T-helper 1 cell treated with Interleukin-12 subunit alpha and Interleukin-12 subunit beta and Interleukin-4 antibody, amounts not matched to agents 30 ng/mL and 1 ng/mL, for 36 hours (primary cell): ENCODE measurements at places on chromosomes 13 and 19. TPM values are rescaled to one million over a fixed set of nuclear protein-coding genes. Genes with fewer than 3 reads are reported as not detected.

Gene LDLR
- 116 and 121 TPM in 2 replicates for total RNA-seq

Gene LGALS14
- 0.27 and 0.37 TPM in 2 replicates for total RNA-seq

Gene ZNF90
- 4.1 TPM in 2 replicates for total RNA-seq

Gene PTGER1
- 0.39 and 0.41 TPM in 2 replicates for total RNA-seq

Gene HSH2D
- 60.5 and 63.2 TPM in 2 replicates for total RNA-seq

Gene PSG11
- not detected in 2 replicates for total RNA-seq

Gene NANOS2
- not detected in 2 replicates for total RNA-seq

Gene PCDH20
- not detected in 2 replicates for total RNA-seq

Gene SYCN
- total RNA-seq: not detected in 2 replicates

Gene C1QTNF9B
- total RNA-seq: not detected in 2 replicates

Gene ZNF285
- total RNA-seq: 0.05 TPM in 1 of 2 replicates, not detected in the other

Gene CPAMD8
- 0.22 and 0.44 TPM in 2 replicates for total RNA-seq

Gene NLRP5
- total RNA-seq: not detected in 2 replicates

Gene BST2
- total RNA-seq: 214 and 218 TPM in 2 replicates

Gene S1PR5
- not detected in 2 replicates for total RNA-seq

Gene SERP2
- 0.80 and 1.7 TPM in 2 replicates for total RNA-seq

Gene NFIX
- 0.96 and 1.1 TPM in 2 replicates for total RNA-seq

Gene SCN1B
- 0.24 and 0.69 TPM in 2 replicates for total RNA-seq

Gene LILRA1
- total RNA-seq: not detected in 2 replicates

Gene ZNF546
- 6.7 and 7.7 TPM in 2 replicates for total RNA-seq

Gene IGLON5
- 0.15 TPM in 1 of 2 replicates, not detected in the other for total RNA-seq

Gene ZNF534
- total RNA-seq: not detected in 2 replicates

Gene WDR88
- not detected in 2 replicates for total RNA-seq

Gene DAND5
- 0.10 TPM in 1 of 2 replicates, not detected in the other for total RNA-seq

Gene KCTD15
- total RNA-seq: 4.2 TPM in 2 replicates

Gene DENND1C
- total RNA-seq: 110 and 116 TPM in 2 replicates

Gene PRRG2
- total RNA-seq: 0.88 and 1.4 TPM in 2 replicates

Gene CCDC169
- total RNA-seq: not detected in 2 replicates

Gene KCNK6
- 21.6 and 22.1 TPM in 2 replicates for total RNA-seq

Gene CEACAM3
- not detected in 2 replicates for total RNA-seq

Gene FGF14
- total RNA-seq: not detected in 2 replicates

Gene ZNF493
- total RNA-seq: 16.6 and 18.0 TPM in 2 replicates

Gene OR7A5
- not detected in 2 replicates for total RNA-seq

Gene PCP2
- total RNA-seq: 1.7 and 1.9 TPM in 2 replicates

Gene CAMSAP3
- 0.34 and 0.39 TPM in 2 replicates for total RNA-seq

Gene LIM2
- total RNA-seq: not detected in 2 replicates

Gene FAM216B
- total RNA-seq: not detected in 2 replicates

Gene SLITRK5
- total RNA-seq: not detected in 2 replicates

Gene NCAN
- total RNA-seq: 0.05 TPM in 1 of 2 replicates, not detected in the other

Gene DNAJB1
- total RNA-seq: 79.9 and 83.2 TPM in 2 replicates

Gene NLRP7
- total RNA-seq: 0.12 and 0.20 TPM in 2 replicates

Gene IGFL3
- not detected in 2 replicates for total RNA-seq

Gene SULT2A1
- total RNA-seq: not detected in 2 replicates

Gene EFNB2
- total RNA-seq: 0.12 and 0.20 TPM in 2 replicates

Gene CHERP
- 60.8 and 66.3 TPM in 2 replicates for total RNA-seq
